ENCODE measurements at places on chromosomes 2 and 18. TPM values are rescaled to one million over a fixed set of nuclear protein-coding genes. Genes with fewer than 3 reads are reported as not detected.

GRCh38 chr18:59788791-59789106, 91.5 kb upstream of the CCBE1 start:
- no peak for DNase-seq
- no peaks in the 10 kb centered on the region for H3K4me1 ChIP-seq
- H3K27ac ChIP-seq: no peak overlapping the region
- no peaks in the 10 kb centered on the region for H3K36me3 ChIP-seq

- no peak for DNase-seq
- no peak overlapping the region for H3K4me3 ChIP-seq
- no peaks in the 10 kb centered on the region for H3K36me3 ChIP-seq
- H3K4me1 ChIP-seq: no peaks in the 10 kb centered on the region
- no peak overlapping the region for H3K27ac ChIP-seq
These were observed 31.7 kb downstream of the GPC1 start for GRCh38 chr2:240467149-240467642.

Gene HOXD12
- not detected for total RNA-seq

Gene AQP12A
- total RNA-seq: not detected
